ENCODE measurements at places on chromosomes 1 and 21.

- no peak for DNase-seq
Measured at GRCh38 chr21:41045534-41046268, 122.3 kb upstream of the BACE2 start.

GRCh38 chr1:150194381-150195031, 41.4 kb downstream of the ANP32E start:
- DNase-seq = no peak

DNA sequence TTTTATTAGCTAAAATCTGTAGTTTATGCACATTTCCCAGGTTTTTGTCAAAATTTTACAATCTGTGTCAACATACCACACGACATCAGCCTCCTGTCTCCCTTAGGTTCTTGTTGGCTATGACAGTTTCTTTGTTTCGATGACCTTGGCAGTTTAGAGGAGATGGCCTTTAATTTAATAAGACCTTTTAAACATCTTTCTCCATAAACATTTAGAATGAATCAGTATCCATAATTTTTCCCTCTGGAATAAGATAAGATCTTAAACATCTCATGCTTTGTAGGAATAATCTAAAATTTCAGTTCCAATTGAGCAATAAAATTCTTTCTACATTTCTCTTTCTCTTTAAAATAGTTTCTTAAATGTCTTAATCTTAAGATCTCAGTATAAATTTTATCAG, 28.7 kb upstream of the DYRK1A start:
- no peak for DNase-seq

DNA sequence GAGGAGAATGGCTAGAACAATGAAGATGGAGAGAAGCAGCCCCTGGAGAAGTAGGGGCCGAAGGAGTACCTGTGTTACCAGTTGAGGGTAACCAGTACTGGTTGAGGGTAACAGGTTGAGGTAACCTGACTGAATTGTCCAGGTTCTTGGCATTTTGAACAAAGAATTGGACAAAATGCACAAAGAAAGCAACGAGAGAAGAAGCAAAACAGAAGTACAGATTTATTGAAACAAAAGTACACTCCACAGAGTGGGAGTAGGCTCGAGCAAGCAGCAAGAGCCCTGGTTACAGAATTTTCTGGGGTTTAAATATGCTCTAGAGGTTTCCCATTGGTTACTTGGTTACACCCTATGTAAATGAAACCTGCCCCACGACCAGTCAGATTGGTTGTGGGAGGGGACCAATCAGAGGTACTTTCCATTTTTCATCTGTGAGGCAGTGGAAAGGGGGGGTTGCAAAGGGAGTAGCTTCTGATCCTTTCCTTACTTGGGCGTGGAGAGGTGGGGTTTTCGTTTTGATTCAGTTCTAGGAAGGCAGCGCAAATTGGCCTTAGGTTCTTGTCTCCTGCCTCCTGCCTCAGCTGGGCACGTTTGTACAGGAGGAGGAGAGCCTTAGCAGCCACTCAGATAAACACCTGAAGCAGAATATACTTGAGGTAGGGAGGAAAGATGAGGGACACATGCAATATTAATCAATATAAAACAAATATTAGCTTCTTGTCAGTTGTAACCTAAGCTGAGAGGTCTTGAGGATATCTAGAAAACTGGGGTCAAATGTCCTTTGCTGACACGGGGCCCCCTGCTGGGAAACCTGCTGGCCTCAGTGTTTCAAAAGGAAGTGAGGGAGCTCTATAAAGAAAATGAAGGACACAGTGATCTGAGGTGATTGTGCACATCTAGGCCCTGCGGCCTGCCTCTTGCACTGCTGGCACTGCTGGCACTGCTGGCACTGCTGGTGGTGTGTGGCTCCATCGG, 14.3 kb upstream of the LSM10 start:
- DNase-seq = no peak

DNA sequence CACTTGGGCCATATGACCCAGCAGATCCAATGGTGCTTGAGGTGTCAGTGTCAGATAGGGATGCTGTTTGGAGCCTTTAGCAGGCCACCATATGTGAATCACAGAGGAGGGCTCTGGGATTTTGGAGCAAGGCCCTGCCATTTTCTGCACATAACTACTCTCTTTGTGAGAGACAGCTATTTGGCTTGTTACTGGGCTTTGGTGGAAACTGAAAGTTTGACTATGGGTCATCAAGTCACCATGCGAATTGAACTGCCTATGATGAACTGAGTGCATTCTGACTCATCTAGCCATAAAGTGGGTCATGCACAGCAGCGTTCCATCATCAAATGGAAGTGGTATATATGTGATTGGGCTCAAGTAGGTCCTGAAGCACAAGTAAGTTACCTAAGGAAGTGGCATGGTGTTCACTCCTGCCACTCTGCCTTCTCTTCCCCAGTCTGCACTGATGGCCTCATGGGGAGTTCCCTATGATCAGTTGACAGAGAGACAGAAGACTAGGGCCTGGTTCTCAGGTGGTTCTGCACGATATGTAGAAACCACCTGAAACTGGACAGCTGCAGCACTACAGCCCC, 447.3 kb downstream of the AGBL4 start:
- no peak for DNase-seq

DNA sequence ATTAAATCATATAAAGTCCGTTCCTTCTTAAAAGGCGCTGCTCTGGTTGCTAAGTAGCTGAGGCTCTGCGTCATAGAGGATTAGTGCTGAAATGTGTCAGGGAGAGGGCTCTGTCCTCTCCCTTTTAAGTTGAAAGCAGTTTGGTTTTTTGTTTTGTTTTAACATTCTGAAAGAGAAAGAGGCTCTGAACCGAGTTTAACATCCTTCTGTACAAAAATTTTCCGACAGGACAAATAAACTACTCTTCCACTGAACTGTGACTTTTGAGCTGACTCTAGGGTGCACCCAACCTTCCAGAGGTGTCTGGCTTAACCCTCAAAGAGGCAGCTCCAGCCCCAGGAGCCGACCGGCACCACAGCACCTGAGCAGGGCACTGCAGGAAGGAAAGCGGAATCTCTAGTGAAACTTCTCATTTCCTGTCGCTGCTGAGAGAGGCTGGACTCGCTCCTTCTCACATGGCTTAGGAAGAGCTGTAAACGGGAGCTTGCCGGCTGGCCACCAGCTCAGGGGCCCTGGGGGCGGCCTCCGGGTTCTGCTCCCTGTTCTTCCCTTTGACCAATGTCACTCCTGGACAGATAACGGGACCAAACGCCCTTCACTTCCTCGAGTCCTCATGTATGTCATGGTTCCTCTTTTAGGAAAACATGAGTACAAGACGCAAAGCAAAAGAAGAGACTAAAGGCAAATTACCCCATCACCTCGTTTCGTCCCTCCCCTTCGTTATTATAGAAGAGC, 1.2 kb downstream of the VAV3 start:
- DNase-seq = peak; percentile 26

DNA sequence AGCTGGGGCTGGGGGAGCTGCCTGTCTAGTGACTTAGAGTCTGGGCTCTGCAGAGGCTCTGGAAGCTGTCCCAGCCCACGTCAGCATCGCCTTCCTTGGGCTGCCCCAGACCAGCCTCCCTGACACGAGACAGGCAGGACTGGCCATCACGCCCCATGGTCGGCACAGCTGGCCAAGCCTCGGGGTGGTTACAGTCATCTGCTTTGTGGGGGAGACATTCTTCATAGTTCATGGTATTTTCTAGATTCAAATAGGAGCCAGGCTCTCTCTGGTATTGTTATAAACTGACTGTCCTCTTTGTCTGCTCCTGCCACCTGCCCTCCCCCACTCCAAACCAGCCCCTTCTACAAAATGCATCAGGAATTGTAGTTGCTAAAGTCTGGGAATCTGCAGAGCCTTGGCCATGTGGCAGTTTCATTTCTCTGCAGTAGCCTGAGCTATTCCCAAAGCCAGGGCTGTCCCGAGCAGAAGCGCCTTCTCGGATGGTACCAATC, 29.4 kb downstream of the OLFML2B start:
- no peak for DNase-seq

GRCh38 chr1:8165595-8166360, 139.7 kb upstream of the ERRFI1 start:
- no peak for DNase-seq

DNA sequence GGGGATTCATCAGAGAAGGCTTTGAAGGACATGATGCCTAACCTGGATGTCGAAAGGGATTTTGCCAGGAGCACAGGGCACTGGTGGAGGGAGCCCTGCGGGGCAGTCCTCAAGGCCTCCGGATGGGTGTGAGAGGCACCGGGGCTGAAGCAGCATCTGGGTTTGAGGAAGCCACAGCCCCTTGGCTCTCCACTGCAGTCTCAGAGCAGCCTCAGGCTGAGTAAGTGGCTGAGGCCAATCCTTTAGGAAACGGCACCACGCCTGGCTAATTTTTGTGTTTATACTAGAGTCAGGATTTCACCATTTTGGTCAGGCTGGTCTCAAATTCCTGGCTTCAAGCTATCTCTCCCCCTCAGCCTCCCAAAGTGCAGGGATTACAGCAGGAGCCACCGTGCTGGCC, 12.0 kb downstream of the ERVH48-1 start:
- DNase-seq = no peak

- no peak for DNase-seq
Measured at GRCh38 chr1:12511128-12511484, 106.9 kb downstream of the DHRS3 start.

DNA sequence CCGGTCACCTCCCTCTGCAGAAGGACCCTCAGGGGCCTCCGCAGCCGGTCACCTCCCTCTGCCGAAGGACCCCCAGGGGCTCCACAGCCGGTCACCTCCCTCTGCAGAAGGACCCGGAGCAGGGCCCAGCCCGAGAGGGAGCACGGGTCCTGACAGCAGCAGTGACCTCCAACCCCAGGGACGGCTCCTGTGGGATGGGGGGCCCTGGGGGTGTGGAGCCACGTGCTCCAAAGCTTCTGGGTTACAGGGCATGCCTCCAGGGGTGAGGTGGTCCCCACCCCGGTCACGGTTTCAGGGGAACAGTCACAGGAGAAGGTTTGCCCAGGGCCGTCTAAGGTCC, 40.3 kb downstream of the SLC19A1 start:
- DNase-seq = no peak

GRCh38 chr1:221620437-221621384, 121.2 kb downstream of the DUSP10 start:
- DNase-seq = no peak

GRCh38 chr1:97920276-97920831, 480 bp downstream of the DPYD start:
- peak; percentile 65 for DNase-seq

DNA sequence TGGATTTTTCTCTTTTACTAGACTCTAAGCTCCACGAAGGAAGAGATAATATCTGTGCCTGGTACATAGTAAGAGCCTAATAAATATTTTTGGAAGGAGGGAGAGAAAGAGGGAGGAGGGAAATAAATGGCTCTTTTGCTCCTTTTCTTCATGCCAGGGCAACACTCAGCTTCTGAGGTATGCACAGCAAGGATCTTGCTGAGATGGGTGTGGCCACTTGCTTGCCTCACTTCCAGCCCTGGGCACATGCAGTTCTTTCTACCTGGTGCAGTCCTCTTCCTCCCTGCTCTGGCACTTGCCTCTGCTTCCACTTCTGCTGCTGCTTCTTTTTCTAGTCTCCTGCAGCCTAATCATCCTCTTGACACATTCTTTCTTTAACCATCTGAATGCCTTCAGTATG, 148.1 kb downstream of the FGGY start:
- DNase-seq = no peak

- DNase-seq = no peak
Measured at GRCh38 chr1:118081387-118081786, 103.6 kb downstream of the SPAG17 start.

DNA sequence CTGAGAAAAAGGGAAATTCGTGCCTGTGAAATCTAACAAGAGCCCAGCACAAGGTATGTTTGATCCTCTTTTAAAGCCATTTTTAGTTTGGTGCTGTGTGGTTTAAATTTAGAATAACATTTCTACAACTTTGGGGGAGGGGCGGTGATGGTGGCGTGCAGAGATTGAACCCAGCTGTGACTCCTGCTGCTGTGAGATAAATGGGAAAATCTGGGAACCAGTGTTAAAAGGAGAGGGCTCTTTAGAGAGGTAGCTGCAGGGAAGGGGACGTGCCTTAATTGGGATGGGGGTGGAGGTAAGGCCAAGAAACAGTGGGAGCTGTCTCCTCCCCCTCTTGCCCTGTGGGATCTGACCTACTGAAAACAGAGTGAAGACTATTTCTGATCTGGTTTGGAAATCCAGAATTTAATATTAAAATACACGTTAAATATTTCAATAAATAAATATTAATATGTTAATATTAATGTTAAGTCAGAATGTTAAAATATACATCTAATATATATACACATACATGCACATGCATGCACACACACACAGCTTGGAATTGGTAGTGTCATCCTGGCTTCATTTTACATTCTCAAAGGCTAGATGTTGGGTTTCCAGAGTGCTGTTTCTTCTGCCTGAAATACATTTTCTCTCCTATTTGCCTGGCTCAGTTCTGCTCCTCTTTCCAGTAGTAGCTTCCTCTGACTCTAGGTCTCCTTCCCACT, 30.1 kb upstream of the DNAJC6 start:
- no peak for DNase-seq

DNA sequence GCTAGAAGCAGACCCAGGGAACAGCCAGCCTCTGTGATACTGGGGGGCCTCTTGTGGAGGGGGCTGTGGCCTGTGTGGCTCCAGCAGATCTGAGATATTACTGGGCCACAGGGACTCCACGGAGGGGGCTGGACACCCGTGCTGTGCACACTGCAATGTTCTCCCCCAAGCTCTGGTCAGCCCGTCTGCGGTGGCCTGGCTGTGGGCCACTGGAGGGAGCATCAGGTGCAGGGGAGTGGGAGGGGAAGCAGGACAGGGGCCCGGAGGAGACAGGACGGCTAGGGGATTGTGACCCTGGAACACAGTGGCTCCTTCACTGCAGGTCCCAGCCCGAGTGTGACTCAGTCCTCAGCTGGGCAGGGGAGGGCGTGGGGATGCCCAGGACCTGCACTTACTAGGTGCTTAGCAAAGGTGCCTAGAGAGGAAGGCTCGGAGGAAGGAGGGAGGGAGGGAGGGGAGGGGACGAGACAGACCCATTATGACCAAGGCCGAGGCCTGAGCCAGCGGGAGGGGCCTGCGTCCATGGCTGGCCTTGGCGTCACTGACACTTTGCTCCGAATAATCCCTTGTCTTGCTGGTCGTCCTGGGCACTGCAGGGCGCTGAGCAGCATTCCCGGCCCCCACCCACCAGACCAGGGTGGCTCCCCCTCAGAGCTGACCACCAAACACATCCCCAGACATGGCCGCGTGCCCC, 44.2 kb downstream of the PRDM16 start:
- DNase-seq = no peak

DNA sequence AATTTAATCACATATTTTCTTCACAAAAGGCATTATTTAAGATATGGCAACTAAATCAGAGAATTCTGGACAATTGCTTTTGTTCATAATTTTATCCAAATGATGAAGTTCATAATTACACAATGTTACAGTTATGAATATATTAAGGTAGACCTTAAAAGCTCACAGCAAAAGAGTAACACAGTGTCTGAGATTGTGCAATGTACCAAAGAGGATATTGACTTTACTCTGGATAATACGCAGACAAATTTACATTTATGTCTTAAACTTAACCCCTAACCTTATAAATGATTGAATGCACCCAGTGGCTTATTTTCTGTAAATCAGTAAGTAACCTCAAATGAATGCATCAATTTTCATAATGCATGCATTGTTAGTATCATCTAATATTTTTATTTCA, 216.2 kb upstream of the SAMSN1 start:
- no peak for DNase-seq

DNA sequence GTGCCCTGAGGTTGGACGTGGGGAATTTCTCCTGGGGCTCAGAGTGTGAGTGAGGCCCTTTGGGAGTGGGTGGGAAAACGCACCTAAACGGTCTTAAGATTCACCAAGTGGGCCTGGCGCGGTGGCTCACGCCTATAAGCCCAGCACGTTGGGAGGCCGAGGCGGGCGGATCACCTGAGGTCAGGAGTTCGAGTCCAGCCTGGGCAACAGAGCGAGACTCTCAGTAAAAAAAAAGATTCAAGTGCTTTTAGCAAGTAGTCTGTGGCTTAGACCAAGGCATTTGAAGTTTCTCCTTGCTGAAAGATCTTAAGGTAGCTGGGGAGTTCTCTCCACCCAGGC, 1.4 kb downstream of the RPS8 start:
- no peak for DNase-seq

Data from stimulated activated CD8-positive, alpha-beta memory T cell treated with anti-CD3 and anti-CD28 coated beads, Interleukin-7, amount 100 ng/mL, for 4 hours (primary cell).